ENCODE measurements at places on chromosomes 1 and 21.

DNA sequence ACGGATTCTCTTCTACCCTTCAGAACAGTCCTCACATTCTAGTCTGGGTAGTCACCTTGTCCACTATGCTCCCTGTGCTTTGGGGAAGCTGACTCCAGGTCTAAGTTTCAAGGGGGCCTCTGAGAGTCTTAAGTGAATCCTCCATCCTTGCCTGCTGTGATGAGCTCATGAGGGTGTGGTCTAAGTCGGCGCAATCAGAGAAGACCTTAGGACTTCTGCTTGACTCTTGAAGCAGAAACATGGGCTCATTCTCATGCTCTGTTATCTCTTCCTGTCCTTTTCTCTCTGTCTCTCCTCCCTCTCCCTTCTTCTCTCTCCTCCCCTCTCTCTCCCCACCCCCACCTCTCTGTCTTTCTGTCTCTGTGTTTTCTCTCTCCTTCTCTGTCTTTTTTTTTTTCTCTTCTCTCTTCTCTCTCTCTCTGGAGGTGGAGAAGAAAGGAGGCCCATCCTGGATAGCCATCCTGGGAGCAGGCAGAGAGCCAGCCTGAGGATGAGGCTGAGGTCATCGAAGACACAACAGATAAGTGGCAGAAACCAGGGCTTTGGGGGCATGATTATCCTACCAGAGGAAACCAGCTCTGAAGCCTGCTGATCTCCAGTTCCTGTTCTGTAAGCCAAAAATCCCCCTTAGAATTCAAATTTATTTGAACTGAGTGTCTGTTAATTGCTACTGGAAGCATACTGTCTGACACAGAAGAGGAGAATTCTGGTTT lies 245.6 kb downstream of the SIPA1L2 start:
- no peak for DNase-seq

- DNase-seq, result no peak
These were observed 63.3 kb downstream of the LHX9 start for GRCh38 chr1:197980457-197980856.

GRCh38 chr1:21365036-21365435 lies 74.8 kb upstream of the ECE1 start:
- no peak for DNase-seq

- DNase-seq, result no peak
These were observed 3.9 kb upstream of the WNT2B start for GRCh38 chr1:112504661-112505399.

- no peak for DNase-seq
These were observed 205.5 kb downstream of the PTBP2 start for GRCh38 chr1:96927125-96927524.

Measured in CD4-positive, alpha-beta T cell treated with Interleukin-4 for 1 hour (primary cell).